ENCODE measurements at places on chromosomes 12 and 14. TPM values are rescaled to one million over a fixed set of nuclear protein-coding genes. Genes with fewer than 3 reads are reported as not detected.

NTF3 gene
- polyA plus RNA-seq = 4.1 TPM

SRRM4 gene
- 0.03 TPM for polyA plus RNA-seq

FAIM2 gene
- polyA plus RNA-seq = 2.5 TPM

ITGA7 gene
- 44.0 TPM for polyA plus RNA-seq

KLRC2 gene
- polyA plus RNA-seq = not detected

TC2N gene
- polyA plus RNA-seq = 7.9 TPM

GRCh38 chr12:12010277-12011039 lies 60.3 kb upstream of the BCL2L14 start:
- no peak for DNase-seq

GRCh38 chr12:76611533-76611932 lies 52.0 kb upstream of the OSBPL8 start:
- no peak for DNase-seq

DNA sequence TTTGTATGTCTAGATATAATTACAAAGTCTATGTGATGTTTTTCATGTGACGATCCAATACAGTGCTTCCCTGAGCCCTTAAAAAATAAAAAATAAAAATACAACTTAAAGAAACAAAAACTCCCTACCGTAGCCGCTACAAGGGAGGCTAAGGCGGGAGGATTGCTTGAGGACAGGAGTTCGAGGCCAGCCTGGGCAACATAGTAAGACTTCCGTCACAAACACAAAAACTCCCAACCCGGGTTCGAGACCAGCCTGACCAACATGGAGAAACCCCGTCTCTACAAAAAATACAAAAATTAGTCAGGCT lies 669 bp upstream of the CDKN3 start:
- DNase-seq = no peak

DNA sequence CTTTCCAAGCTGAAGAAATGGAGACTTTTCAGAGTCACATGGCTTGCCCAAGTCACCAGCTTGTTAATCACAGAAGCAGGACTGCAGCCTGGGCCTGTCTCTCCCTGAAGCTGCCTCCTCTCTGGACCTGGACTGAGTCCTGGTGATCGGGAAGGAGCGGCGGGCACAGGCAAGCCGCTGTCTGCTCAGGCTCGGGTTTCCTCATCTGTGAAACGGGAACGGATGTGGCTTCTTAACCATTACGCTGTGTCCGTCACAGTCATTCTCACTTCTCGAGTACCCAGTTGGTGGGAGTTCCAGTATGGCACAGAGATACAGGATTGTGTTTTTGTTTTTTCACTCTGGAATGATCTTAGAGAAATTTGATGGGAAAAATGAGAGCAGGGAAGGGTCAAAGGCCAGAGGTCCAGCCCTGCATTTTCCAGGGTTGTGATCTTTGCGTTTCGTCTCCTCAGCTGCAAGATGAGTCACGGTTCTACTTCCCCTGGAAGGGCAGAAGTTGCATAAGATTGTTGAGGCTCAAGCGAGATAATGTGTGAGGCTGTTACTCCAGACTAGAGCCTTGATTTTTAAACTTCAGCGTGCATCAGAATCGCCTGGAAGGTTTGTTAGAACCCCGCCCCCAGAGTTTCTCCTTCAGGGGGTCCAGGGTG lies 7.6 kb upstream of the LRTM2 start:
- no peak for DNase-seq

DNA sequence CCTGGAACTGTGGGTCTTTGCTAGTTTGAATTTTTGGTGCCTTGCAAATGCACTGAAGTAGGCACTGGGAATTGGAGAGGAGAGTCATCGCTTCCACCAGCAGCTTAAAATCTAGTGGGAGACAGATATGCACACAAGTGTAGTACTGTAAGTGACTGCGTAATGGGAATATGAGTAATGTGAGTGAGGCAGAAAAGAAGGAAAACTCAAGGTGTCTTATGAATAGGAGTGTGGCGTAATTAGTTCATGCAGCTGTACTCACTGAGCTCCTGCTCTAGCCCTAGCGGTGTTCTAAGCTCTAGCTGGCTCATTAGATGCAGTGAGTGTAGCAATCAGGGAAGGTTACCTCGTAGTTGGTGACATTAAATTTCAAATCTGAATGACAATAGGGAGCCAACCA lies 2.8 kb downstream of the TCP11L2 start:
- DNase-seq = no peak

- DNase-seq = no peak
Measured at GRCh38 chr12:77940011-77940423, 109.3 kb downstream of the NAV3 start.

DNA sequence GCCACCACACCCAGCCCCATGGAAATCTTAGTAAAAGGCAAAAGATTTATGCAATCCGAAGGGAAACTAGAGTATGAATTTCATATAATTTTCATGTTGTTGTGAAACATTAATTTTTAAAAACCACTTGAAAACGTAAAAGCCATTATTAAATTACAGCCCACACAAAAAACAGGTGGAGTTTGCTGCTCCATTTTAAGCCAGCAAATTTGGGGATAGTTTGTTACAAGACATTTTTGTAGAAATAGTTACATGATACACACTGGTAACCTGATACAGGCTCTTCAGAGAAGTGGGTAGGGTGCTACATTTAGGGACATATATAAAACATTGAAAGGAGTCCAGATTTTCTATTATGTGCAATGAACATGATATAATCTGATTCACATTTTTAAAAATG lies 17.6 kb downstream of the GNPTAB start:
- DNase-seq = no peak

GRCh38 chr12:65860600-65860999 lies 36.3 kb downstream of the HMGA2 start:
- DNase-seq = no peak

GRCh38 chr14:102565959-102566358 lies 26.5 kb upstream of the RCOR1 start:
- DNase-seq = no peak

DNA sequence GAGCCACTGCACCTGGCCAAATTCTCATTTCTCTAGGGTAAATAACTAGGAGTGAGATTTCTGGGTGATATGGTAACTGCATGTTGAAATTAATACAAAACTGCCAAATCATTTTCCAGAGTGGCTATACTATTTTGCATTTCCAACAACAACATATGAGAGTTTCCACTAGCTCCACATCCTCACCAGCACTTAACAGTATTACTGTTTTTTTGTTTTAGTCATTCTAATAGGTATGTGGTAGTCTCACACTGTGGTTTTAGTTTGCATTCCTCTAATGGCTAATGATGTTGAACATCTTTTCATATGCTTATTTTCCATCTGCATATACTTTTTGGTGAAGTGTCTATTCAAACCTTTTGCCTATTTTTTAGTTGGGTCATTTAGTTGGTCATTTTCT lies 5.8 kb upstream of the ZFP36L1 start:
- no peak for DNase-seq

DNA sequence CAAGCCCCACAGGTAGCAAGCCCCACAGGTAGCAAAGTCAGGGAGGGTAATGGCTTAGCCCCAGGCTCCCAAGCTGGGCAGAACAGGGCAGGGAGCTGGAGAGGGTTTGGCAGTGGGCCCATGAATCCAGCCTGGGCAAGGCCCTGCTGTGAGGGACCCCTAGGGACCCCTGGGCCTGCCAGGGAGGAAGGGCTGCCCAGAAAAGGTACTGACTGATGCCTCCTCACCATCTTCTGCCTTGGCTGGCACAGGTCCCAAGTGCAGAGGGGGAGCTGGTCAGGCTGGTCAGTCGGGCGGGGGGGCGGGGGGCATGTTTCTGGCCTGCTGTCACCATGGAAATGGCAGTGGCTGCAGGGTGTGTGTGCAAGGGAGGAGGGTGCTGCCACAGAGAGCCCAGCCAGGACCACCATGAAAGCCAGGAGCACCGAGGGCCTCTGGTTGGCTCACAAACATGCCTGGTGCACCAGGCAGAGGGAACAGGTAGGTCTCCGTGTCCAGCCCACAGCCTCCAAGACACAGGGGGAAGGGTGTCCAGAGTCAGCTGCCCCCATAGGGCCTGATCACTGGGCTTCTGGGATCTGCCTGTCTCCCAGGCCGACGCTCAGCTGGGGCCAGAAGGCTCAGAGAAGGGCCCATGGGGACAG lies 1.5 kb upstream of the CRIP2 start:
- DNase-seq = no peak

DNA sequence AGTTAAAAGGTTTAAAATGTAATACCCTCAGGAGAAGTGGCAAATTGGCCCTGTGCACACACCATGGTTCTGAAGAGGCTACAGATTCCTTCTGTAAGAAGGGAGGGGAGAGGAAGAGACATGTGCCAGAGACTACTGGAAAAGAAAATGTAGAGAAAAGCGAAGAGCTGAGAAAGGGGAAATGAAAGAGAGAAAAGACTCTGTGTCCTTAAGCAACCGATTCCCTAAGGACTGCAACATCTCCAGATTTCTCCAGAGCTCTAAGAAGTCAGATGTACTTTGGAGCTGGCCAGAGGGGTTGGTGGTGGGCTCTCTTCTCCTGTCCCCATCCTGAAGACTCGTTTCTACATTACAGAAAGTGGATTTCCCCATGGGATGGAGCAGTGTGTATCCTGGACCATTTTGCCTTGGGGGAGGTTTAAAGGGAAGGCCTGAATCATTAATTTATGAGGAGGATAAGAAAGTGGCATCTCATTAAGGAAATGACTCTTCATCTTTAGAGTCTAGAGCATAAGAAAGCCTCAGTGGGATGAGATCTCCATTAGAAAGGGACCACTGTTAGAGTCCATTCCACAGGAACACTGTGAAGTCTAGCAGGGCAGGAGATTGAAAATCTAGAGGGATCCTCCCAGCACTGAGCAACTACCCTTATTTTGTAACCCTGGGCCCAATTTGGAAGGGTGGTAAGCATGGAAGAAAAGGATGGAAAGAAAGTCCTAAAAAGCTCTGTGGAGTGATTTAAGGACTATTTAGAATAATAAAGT lies 45.5 kb upstream of the FUT8 start:
- DNase-seq = no peak

DNA sequence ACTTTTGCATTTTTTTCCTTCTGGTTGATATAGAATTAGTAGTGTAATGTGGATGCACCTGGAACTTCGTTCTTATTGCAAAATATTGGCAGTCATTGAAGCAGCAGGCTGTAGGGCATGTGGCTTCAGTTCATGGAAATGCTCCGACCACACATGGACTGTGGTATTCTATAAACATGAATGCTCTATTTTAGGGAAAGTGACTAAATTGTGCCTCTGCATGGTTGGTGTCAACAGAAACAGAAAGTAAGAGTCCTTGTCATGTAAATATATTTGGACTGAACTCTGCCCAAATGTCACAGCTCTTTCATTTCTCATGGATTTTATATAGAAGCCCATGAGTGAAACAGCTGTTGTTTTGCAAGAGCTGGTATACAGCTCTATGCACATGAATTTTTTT lies 917.0 kb downstream of the LRFN5 start:
- no peak for DNase-seq

Measured in renal cortex interstitium (tissue), 15 donors.